ENCODE measurements at places on chromosomes 12 and 14.

- peak; percentile 40 for DNase-seq
Measured at GRCh38 chr14:68961781-68962584, 17.1 kb downstream of the ACTN1 start.

- DNase-seq = no peak
Measured at GRCh38 chr12:101759396-101760047, 20.3 kb upstream of the SYCP3 start.

GRCh38 chr12:95548539-95549391 is 2.5 kb downstream of the USP44 start:
- DNase-seq = peak; percentile 60

- DNase-seq = no peak
Measured at GRCh38 chr12:50005175-50005574, 20.1 kb downstream of the RACGAP1 start.

DNA sequence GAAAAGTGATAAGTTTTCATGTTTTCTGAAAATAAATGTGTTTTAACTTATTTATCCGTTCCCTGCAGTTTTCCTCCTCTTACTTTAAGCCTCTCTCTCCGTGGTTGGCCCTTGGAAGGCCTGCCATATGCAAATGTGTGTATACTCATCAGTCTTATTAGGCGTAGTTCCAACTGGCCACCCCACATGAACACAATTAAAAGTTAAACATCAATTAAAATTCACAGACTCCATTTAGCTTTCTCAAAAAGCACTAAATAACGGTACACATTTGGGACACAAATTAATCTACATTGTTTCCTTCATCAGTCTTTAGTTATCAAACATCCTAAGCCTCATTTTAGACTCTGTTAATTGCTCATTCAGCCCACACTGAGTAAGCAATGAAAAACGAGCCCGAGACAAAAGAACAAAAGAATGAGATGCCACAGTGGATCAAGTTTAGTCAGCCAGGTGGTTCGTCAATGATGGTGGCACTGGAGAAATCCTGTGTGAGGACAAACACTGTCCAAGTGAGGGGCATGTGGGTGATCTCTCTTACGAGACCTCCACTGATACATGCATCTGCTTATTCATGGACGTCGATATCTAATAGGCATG is 76.0 kb upstream of the TMCC3 start:
- DNase-seq = no peak

GRCh38 chr12:54958048-54958658 is 26.4 kb downstream of the TESPA1 start:
- no peak for DNase-seq

GRCh38 chr12:103667125-103667524 is 80.1 kb downstream of the STAB2 start:
- DNase-seq = no peak

All from upper lobe of left lung (tissue), 6 donors.